ENCODE measurements at places on chromosomes 7 and 10.

GRCh38 chr7:25847336-25848070, 304.5 kb upstream of the NFE2L3 start:
- no peak for DNase-seq

DNA sequence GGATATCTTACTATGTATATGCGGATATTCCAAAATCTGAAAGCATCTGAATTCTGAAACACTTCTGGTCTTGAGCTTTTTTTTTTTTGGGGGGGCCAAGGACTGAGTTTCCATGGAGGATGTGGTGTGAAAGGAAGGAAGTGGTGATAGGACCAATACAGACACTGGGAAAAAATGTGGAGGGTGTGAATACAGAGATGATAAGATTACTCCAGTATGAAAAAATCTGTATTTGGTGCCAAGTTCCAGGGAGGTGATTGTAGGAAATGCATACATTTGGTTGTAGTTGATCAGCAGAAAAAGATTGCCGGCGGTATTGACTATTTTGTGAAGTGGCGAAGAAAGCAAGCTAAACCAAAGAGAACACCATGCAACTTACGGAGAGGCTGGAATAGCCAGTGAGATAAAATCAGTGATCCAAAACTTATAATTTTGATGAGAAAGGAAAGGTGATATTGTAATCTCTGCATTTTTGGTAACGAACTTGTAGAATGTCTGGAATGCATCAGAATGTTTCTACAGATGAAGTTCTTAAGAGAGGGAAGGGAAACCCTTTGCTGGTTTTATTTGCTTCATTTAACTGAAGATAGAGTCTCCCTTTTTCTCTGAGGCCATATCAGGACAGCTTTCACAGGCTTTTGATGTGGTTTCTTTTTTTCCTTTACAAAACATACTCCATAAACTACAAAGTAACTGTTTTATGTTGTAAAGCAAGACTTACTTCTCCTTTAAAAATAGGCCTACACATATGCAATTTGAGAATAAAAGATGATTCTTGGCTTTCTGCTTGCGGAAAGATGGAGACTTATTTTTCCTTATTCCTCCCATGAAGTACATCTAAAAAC, 6.0 kb downstream of the WDR37 start:
- no peak for DNase-seq

DNA sequence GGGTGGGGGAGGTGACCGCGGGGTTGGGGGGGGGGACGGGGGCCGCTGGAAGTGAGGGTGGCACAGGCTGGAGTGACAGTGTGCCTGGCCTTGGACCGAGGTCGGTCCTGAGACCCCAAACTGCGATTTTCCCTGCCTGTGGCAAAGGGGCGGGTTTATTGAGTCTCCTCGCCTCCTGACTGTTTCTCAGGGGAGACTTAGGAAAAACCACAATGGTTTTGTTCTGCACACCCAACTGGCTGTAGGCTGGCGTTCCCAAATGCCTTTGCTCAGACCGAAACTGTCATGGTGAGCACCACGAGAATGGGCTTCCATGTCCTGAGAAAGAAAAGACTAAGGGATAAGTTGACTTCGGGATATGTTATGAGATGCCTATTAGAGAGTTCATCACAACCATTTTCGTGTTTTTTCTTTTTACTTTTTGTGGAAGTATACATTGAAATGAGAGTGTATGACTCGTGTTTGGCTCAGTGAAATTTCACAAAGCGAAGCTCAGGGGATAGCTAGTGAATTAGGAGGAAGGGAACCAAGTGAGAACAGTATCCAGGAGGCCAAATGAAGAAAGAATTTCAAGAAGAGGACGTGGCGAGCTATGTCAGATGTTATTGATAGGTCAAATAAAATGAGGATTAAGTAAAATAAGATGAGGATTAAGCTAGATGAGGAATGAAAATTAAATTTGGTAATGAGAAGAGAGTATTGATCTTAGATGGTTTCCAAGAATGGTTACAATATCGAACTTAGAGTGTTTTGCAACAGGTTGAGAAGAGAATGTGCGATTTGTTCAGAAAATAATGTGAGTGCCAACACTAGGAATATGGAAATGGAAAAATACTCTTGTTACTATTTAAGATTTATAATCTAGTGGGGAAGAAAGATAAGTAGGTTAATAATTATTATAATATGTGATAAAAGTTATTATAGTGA, 918 bp downstream of the NET1 start:
- DNase-seq = no peak

DNA sequence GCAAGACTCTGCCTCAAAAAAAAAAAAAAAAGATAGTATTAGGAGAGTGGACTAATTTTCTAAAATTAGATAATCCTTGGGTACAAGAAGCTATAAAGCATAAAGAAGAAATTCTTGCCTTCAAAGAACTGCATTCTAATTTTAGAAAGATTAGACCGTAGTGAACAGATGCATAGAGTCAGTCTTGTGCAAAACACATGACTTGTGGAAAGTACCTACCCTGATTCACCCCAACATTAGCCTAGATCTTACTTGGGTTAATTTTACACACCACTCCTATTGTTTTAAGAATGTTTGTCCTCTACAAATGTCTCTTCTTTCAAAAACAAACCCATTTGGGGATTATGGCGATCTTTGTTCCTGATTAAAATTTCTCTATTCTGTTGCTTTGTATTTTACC, 38.9 kb upstream of the SP8 start:
- no peak for DNase-seq

- no peak for DNase-seq
Observed at GRCh38 chr10:62665771-62666170, 138.7 kb upstream of the ADO start.

- DNase-seq = peak; percentile 4
Observed at GRCh38 chr7:116984917-116985316, 31.6 kb downstream of the ST7 start.

DNA sequence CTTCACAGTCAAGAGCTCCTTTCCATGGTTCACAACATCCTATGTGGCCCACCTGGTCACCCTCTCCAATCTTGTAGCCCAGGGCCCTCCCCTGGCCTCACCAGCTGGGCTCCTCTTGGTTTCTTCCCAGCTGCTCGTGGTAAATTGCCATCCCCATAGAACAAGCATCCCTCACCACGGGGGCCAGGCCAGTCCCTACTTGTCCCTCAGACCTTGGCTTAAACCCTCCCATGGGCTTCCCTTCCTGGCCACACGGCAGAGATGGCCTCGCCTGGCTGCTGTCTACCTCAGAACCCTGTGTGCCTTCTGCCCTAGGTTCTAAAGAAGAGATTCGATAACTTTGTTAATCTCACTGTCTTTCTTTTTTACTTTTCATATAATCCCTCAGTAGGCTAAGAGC, 153.3 kb upstream of the TCERG1L start:
- no peak for DNase-seq

GRCh38 chr7:127589896-127590295, 1.7 kb downstream of the ARF5 start:
- DNase-seq = no peak

DNA sequence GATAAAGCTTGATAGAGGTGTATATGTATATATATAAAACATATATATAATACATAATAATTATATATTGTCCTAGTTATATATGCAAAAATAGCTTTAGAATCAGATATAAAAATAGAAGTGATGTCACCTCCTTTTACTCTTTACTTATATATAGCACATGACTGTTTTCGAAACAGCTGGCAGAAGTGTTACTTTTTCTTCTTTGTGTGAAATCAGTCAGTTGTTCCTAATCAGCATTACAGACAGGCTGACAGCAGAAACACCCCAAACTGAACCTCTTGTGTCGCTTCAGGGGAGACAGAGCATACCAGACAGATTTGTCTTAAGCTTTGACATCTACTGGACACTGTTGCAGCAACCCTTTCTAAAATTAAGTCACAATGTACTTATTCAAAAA, 684.9 kb upstream of the CELF2 start:
- no peak for DNase-seq

GRCh38 chr7:107495516-107495915, 25.7 kb downstream of the GPR22 start:
- DNase-seq = no peak

DNA sequence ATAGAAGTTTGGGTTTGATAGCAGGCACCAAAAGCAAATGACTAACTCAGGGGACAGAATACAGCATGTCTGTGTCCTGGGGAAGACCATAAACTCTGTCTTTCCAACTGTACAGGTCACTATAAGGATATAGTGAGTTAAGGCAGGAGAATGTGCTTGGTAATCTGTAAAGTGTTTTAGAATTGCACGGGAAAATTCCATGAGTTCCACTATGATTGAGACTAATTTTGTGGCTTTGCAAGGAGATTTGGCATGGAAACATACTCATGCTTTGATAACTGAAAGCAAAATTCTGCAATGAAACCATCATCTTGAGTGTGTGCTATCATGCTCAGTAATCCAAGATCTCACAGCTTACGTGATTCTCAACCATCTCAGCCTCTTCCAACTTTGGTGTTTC, 152.6 kb downstream of the PKD1L1 start:
- DNase-seq = no peak

DNA sequence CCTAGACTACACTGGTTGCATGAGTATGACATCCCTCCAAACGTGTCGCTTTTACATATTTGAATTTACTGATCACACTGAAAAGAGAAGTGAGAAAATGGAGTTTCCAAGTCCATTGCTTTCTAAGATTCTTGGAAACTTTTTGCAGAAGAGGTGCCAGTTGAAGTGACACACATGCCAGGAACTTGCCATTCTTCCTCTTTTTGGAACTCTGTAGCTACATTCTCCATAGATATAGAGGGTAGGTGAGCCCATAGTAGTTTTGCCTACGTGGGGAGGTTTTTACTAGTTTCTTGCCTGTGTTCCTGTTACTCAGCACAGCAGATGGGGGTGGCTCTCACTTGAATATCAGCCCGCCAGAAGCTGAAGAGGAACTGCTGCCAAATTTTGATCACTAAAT, 286.6 kb upstream of the NRP1 start:
- no peak for DNase-seq

DNA sequence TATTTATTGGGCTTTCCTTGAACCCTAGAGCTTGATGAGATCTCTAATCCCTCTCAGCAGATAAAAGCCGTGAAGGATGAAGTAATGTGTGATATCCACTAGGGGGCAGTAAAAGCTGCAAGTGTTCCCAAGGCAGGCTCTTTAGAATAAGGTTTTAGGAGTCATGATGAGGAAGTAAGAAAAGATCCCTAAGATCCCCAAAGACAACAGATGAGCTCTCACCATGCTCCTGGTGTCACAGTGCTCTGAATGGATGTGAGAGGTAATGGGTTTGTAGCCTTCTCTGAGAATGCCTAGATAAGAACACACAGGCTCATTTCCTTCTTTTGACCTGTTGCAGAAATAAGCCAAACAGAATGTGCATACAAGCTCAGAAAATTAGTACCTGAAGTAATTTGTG, 70.4 kb upstream of the ITPRID1 start:
- DNase-seq = peak; percentile 34

GRCh38 chr10:32538256-32538655, 92.3 kb downstream of the CCDC7 start:
- DNase-seq = no peak

GRCh38 chr7:149866779-149867447, 6.9 kb upstream of the ATP6V0E2 start:
- DNase-seq = no peak

- no peak for DNase-seq
Observed at GRCh38 chr7:133258174-133258573, 5.3 kb downstream of the EXOC4 start.

DNA sequence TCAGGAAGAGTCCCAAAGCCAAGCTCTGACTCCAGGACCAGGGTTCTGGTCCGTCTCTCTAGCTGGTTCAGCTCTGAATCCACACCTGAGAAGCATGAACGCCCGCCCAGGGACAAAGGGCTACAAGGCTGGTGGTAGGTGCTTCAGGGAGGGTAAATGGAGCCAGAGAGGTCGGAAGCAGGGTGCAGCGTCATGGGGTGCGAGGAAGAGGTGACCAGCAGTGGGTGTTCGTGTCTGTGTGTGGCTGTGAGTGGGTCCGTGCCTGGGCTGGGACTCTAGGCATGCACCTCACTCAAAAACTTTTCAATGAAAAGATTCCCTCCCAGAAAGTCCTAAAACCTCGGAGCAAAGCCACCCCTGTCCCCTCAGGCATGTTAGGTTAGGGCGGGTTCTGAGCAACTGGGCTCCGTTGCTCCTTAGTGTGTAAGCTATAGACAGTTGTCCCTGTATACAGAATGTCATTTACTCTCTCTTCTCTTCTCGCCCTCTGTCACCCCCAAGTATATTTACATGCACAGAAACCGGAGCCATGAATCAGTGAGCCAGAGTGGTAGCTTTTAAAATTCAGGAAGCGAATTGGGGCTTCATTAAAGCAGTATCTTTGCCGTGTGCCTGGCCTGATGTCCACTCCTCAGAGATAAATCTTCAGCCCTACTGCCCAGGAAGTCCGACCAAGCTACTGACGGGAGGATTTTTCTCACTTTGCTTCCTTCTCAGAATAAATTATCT, 12.3 kb upstream of the GATA3 start:
- DNase-seq = no peak

- DNase-seq = peak; percentile 18
Observed at GRCh38 chr10:71347587-71348395, 28.7 kb downstream of the SLC29A3 start.

DNA sequence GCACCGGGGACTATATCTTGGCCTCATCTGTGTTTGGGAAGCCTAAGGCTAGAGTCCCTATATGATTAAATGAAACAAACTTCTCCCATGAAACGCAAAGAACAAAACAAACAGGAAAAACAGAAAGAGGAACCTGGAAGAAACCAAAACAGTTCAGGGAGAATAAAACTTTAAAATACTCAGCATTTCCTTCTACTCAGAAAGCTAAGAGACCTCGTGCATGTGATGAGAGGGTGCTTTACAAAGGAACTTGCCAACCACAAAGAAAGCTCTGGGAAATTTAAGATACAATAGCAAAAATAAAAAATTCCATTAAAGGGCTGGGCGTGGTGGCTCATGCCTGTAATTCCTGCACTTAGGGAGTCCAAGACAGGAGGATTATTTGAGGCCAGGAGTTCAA, 6.9 kb downstream of the PILRA start:
- no peak for DNase-seq

GRCh38 chr10:76492026-76492425, 1060.6 kb downstream of the LRMDA start:
- DNase-seq = no peak

- DNase-seq = no peak
Observed at GRCh38 chr10:110569736-110570135, 2.2 kb downstream of the SMC3 start.

DNA sequence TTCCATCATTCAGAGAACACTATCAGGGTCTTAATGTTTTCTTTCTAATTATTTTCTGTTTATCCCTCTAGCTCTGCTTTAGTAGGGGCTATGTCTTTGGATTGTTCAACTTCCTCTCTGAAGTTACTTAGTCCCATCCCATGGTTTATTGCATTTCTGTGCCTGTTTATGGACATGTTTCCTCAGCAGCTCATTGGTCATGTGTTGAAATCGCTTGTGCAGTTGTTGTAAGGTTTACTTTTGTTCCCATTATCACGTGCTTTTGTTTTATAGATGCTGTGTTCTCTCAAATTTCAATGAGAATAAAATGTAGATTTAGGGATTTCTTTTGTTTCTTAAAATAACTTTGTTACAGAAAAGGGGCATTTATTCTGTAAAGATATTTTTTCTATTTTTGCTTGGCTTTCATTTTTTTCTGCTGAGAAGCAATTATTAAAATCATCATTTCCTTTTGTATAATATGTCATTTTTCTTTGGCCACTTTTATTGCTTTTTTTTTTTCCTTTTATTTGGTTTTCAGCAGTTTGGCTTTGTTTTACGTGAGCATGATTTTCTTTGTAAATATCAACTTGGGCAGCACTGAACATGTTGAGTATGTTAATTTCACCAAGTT, 110.9 kb downstream of the CCDC7 start:
- no peak for DNase-seq

- no peak for DNase-seq
Observed at GRCh38 chr7:105141068-105141467, 127.1 kb downstream of the KMT2E start.

GRCh38 chr7:157622408-157623205, 285.8 kb downstream of the DNAJB6 start:
- DNase-seq = no peak

- DNase-seq = no peak
Observed at GRCh38 chr10:78727728-78728127, 341.0 kb upstream of the ZMIZ1 start.

Measured in SHP77 treated with DMSO at 0.1 percent for 48 hours (cell line).